Lower leg skin (tissue), 4 donors: ENCODE measurements at places on chromosomes 2 and 18. TPM values are rescaled to one million over a fixed set of nuclear protein-coding genes. Genes with fewer than 3 reads are reported as not detected.

Gene UGT1A5
- total RNA-seq = 0.80 TPM

Gene C2orf15
- 4.2 TPM for total RNA-seq

Gene TOGARAM2
- 5.1 TPM for total RNA-seq

Gene SCN1A
- total RNA-seq = not detected

Gene SFTPB
- total RNA-seq = not detected

Gene ANKRD53
- 1.3 TPM for total RNA-seq

Gene DYNAP
- not detected for total RNA-seq

Gene TCF23
- total RNA-seq = not detected

Gene PRKAG3
- total RNA-seq = not detected

Gene CRYGD
- total RNA-seq = not detected

Gene MC2R
- not detected for total RNA-seq

Gene EIF4E2
- total RNA-seq = 35.3 TPM

Gene PPM1B
- total RNA-seq = 40.2 TPM

Gene CXCR1
- total RNA-seq = not detected

Gene CYTIP
- total RNA-seq = 10.8 TPM

Gene CHRNA1
- not detected for total RNA-seq

Gene SH2D6
- not detected for total RNA-seq

Gene TMEFF2
- total RNA-seq = not detected

Gene ARHGAP28
- 1.4 TPM for total RNA-seq

Gene OSBPL1A
- 19.1 TPM for total RNA-seq

Gene XDH
- 1.2 TPM for total RNA-seq

Gene CRYBA2
- total RNA-seq = not detected

Gene FABP1
- not detected for total RNA-seq

Gene ALKAL2
- total RNA-seq = 1.2 TPM

Gene FBXO36
- 5.5 TPM for total RNA-seq

Gene HTR2B
- total RNA-seq = not detected
